ENCODE measurements at places on chromosomes 12 and 14.

DNA sequence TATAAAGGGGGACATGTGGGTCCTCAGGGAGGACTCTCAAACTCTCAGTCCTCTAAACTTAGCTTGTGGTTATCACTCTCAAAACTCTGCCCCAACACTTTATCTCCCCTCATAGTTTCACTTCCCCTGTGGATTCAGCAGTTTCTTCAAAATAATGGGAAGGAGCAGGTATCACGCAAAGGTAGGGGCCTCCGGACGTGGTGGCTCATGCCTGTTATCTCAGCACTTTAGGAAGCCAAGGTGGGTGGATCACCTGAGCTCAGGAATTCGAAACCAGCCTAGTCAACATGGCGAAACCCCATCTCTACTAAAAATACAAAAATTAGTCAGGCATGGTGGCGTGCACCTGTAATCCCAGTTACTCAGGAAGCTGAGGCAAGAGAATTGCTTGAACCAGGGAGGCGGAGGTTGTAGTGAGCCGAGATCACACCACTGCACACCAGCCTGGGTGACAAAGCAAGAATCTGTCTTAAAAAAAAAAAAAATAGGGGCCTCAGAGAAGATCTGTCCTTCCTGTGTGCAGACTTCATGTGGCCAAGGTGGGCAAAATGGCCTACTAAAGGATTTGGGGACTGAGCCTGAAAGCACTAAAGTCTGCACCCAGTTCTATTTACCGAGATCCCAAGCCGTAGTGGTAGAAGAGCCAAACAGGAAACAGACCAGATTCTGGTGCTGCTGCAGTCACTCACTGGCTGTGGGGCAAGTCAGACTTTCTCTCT is 6.4 kb downstream of the ITGB7 start:
- DNase-seq, result no peak

GRCh38 chr12:132610866-132611602 is 652 bp upstream of the LRCOL1 start:
- DNase-seq, result peak; percentile 50

- DNase-seq, result no peak
Measured at GRCh38 chr12:46480316-46480715, 107.7 kb upstream of the SLC38A2 start.

GRCh38 chr12:4763549-4763948 is 43.3 kb downstream of the GALNT8 start:
- DNase-seq, result no peak

GRCh38 chr12:123954647-123955350 is 17.8 kb downstream of the CCDC92 start:
- DNase-seq, result peak; percentile 52

- DNase-seq, result no peak
Measured at GRCh38 chr14:88143810-88144209, 138.9 kb downstream of the GPR65 start.

DNA sequence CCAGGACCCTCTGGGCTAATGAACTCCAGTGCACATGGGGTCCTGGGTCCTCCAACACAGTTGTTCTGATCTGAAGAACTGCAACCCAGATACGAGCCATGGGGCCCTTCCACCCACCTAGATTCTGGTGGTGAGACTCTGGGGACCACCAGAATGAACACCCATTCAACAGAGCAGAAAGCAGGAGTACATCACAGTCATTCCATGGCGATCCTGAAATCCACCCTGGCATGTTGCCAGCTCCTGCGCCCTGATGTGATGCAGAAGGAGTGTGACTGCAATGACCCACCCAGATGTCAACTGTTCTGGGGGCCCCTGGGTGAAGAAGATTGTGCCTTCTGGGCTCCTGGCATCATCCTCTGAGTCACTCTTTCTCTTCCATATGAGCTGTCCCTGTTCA is 211.6 kb downstream of the KIF26A start:
- DNase-seq, result no peak

- no peak for DNase-seq
Measured at GRCh38 chr12:100234166-100234565, 32.7 kb downstream of the DEPDC4 start.

GRCh38 chr12:8887285-8887715 is 27.0 kb upstream of the PHC1 start:
- DNase-seq, result no peak

- DNase-seq, result no peak
Measured at GRCh38 chr14:70887737-70888499, 19.3 kb upstream of the PCNX1 start.

DNA sequence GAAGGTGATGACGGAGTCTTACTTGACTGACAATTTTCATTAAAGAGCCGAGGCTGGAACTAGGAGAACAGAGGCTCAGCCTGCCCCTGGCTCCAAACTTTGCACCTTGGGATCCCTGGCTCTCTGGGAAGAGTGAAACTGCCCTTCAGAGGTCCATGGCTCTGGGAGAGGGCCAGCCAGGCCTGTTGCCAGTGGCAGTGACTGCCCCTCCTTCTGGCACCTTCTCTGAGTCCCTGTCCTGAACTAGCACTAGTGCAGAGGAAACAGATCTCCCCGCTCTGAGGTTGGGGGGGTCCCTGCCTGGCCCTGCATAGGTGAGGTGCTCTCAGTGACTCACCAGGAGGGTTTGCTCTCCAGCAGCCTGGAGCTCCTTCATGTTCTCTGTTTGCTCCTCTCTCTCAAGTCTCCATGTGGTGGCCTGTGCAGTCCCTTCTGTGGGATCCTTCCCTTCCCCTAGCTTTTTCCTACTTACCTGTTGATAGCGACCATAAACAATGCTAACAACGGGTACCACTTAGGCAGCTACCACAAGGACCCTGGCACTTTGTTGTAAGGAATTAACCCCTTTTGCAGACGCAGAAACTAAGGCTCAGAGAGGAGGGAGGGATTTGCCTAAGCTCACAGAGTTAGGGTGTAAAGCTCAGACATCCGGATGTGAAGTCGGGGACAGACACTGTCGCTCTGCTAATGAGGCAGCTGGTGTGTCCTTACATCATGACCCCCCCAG is 22.4 kb downstream of the FAM222A start:
- no peak for DNase-seq

GRCh38 chr12:52310622-52311284 is 10.4 kb downstream of the KRT83 start:
- no peak for DNase-seq

DNA sequence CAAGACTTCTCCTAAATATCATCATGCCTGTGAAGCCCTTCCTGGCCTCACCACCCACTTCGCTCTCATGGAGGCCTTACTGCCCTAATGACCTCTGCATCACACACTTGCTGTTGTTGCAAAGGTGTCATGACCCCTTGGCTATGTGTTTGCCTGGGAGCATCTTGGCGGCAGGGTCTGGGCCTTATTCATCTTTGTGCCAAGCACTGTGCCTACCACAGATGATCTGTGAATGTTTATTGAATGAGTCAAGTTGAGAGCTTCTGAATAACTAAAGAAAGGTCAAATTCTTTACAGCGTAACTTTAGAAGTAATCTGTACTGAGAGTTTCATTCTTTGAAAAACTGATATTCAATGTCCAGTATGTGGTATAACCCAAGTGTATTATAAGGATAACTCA is 113.3 kb downstream of the TTC8 start:
- DNase-seq, result no peak

- DNase-seq, result no peak
Measured at GRCh38 chr12:113802966-113803758, 163.0 kb downstream of the RBM19 start.

DNA sequence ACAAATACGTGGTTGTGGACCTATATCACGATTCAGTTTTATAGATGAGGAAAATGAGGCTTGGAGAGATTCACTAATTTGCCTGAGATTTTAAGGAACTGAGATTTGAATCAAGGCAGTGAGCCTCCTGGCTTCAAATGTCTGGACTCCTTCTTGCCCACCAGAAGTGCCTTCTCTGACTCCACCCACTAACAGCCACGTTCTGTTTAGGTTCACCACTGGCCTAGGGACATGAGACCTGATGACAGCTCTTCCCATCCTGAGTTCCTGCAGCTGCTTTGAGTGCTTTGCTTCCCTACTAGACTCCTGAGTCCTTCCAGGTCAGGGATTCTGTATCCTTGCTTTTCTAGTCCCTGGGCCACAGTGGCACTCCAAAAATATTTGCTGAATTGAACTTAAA is 57.1 kb downstream of the PLBD1 start:
- DNase-seq, result no peak

DNA sequence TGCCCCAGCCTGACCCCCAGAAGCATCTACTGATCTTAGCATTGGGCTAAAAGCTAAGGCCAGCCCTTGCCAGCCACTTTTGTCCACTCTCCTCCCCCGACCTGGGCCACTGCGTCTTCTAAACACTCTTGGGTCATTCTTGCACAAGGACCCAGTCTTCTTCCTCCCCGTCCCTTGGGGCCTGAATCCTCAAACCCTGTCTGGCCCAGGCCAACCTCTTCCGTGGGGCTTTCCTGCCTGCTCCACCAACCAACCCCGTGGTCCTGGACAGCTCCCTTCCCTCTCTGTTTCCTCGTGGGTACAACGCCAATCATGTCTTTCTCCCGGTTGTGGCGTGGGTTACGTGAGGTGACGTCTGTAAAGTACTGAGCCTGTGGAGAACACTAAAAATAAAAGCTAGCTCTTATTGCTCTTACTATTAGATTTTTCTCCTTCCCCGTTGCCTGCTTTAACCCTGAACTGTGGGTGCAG is 21.5 kb downstream of the FAM222A start:
- no peak for DNase-seq

DNA sequence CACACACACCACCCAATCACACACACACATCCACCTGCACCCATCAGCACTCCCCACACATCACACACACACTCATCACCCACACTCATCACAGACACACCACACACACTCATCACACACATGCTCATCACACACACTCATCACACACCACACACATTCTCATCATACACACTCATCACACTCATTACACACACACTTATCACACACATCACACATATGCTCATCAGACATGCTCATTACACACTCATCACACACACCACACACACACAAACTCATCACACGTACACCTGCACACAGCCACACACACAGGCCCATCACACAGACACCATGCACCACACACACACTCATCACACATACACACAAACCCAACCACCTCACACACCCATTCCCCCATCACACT is 107.5 kb upstream of the C14orf180 start:
- DNase-seq, result no peak

DNA sequence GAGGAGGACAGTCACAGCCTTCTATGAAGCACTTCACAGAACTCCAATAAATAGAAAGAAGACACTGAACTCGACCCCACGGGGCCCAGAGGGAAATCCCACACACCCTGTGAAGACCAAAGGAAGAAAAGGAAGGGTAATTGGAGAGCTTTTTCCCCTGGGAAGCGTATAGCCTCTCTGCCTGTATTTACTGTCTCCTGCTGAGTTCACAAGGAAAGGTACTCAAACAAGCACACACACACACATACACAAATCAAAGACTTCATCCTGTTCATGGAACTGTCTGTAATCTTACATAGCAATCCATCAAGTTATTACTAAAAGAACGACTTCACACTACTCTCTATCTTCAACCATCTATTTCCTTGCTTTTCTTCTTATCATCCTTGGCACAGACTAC is 15.3 kb downstream of the FOXN3 start:
- no peak for DNase-seq

DNA sequence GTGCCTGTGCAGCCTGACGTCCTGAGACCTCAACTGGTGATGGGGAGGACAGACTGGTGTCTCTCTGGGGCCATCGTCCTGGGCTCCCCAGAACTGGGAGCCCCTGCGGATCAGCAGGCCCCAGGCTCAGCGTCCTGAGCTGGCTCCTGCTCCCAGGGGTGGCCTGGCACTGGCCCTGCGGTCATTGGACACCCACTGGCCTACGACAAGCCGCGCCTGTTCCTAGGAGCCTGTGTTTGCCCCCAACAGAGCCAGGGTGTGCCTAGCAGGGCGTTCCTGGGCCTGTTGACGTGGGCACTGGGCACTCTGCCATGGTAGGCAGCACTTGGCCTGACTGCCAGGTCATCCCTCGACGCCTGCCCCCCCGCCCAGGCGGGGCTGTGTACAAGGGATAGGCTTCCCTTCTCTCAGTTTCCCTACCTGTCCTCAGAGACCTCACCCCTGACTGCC is 8.4 kb downstream of the ADSS1 start:
- peak; percentile 92 for DNase-seq

DNA sequence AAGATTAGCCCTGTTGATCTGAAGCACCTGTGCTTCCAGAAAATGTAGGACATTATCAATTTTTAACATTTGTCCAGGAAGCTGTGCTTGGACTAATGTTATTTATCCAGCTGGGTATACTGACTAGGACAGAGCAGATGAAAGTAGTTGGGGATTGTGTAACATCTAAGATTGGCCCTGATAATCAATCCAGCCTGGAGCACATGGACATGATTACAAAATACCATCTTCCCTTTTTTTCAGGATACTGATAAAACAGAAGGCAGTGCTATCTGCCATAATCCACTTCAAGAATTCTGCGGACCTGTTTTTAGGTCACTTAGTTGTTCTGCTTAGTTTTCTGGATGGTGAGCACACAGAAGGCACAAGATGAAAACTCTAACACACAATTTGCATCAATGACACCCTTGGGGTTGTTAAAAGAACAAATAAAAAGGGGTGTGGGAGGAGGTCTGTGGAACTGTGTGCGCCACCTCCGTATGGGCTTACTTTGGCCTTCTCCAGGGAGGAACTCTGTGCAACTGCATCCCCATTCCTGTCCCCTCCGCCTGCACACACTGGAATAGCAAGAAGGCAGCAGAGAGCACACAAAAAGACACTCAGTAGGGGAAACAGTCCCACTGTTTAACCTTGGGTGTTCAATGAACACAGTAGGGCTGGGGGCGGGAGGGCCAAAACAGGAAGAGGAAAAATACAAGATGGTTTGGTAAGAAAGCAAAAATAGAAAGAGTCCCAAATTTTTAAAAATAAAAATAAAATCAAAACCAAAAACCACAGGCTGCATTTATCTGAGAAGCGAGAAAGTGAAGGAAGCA is 31.1 kb upstream of the DUSP6 start:
- DNase-seq, result no peak

- no peak for DNase-seq
Measured at GRCh38 chr14:99561864-99562263, 42.1 kb downstream of the CCDC85C start.

DNA sequence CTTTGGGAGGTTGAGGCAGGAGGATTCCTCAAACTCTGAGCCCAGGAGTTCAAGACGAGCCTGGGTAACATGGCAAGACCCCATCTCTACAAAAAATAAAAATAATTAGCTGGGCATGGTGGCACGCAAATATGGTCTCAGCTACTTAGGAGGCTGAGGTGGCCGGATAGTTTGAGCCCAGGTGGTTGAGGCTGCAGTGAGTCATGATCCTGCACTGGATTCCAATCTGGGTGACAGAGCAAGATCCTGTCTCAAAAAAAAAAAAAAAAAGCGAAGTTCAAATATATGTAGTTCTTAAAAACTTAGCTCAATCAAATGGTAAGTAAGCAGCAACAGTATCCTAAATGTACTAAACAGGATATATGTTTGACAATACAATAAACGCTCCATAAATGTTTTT is 85.5 kb upstream of the SSTR1 start:
- no peak for DNase-seq

- DNase-seq, result no peak
Measured at GRCh38 chr14:99546234-99546879, 57.6 kb downstream of the CCDC85C start.

- no peak for DNase-seq
Measured at GRCh38 chr12:31662176-31662849, 2.8 kb downstream of the ETFBKMT start.
